ENCODE measurements at places on chromosomes 12 and 14.

DNA sequence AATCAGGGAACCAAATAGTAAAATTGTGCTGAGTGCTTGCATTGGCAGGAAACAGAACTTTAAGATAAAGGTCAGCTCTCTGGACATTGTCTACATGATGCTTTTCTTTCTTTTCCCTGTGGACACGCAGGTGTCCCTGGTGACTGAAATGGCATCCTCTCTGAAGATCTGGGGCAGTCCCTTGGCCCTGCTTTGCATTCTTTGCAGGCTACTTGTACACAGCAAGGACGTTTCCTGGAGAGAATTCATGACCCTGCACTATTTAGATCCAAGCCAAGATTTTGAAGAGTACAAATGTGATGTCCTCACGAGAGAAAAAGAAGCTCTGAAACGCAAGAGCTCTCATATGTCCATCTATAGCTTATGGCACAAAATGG is 11.3 kb upstream of the EDDM3A start:
- no peak for DNase-seq

- DNase-seq = no peak
Measured at GRCh38 chr14:69537900-69538299, 36.8 kb downstream of the CCDC177 start.

- no peak for DNase-seq
Measured at GRCh38 chr12:101780599-101780998, 41.3 kb upstream of the SYCP3 start.

DNA sequence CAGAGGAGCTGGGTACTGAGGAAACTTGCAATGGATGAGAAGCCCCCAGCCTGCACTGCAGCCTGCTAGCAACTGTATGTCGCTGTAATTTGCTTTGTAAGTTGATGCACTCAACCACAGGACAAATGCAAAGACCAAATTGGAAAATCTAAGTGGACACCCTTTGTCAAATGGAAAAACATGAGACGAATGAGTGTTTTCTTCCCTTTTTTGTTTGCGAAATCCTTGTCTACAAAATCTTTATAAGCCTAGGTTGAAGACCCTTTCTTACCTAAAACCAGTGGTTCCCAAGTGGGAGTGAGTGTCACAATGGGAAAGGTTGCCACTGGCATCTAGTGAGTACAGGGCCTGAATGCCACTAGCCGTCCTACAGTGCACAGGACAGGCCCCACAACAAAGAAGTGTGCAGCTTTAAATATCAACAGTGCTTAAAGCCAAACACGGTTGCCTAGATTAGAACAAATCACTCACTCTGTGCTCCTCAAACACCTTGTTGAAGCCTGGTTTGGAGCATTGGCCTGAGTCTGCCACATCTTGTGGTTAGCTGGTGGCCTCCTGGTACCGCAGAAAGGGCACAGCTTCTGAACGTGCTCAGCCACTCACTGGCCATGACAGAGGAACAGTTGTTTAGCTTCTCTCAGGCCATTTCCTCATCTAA is 7.6 kb upstream of the VASH1 start:
- DNase-seq = no peak

DNA sequence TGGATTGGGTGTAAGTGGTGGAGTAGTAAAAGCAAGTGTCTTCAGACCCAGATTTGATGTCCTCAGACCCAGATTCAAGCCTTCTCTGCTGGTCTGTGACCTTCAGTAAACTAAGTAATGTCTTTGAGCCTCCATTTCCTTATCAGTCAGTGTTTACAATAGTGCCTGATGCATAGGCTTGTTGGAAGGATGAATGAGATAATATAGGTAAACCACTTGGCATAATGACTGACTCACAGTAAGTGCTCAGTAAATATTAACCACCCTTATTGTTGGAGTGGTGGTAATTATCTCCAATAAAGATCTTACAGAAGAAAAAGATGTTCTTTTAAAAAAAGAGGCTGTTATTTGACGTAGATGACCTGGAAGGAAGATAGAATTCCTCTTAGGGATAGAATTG is 86.2 kb downstream of the IGF1 start:
- DNase-seq = no peak

GRCh38 chr14:83463500-83464098 is 1929.9 kb upstream of the SEL1L start:
- DNase-seq = peak; percentile 33

DNA sequence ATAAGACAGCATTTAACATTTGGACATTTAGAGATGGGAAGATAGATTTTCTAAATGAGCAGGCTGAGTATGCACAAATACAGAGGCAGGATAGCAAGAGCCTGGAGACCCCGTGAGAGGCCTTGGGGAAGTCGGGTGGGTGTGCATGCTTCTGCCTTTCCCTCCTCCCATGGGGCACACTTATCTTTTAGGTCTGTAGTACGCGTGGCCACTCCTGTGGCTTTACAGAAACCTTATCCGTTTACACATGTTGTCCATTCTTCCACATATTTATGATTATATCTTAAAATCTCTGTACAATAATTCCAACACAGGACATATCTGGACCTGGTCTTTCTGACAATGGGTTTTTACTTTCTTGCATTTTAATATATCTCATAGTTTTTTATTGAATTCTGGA is 33.6 kb downstream of the GYS2 start:
- DNase-seq = no peak

DNA sequence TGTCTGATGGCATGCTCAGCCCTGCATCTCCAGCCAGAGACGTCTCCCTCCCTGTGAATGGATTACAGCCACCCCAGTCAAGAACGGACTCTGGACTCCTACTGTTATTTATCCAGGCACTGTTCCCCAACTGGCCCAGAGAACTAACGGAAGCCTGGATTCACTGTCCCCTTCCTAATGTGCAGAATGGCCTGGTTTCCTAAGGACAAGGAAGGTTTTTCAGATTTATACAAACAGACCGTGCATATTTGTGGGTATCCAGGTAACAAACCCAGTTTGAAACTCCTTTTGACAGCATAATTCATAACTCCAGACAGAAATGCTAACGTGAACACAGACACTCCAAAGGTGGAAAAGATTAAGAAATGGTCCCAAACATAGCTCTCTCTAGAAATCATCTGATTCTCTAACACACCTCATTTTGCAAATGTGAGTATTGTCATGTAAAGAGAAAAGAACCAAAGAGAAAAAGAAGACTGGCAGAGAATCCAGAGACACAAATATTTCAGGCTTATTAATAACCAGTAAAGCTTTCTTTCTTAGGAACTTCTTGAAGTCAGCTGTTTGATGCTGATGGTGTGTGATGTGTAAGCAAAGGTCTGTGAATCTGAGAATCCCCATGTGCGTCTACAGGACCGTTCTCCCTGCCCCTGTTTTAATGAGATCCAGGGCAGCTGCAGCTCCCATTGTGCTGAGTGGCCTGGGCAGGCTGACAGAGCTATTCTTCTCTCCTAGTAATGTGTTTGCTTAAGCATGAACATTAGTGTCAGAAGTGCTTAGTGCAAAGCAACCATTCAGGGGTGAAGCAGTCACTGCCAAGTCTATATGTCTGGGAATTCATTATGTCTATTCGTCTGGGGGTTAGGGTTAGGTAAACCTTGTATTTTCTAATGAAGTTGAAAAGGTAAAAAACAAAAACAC is 86.8 kb upstream of the HIF1A start:
- DNase-seq = no peak

GRCh38 chr14:41925409-41925808 is 318.7 kb downstream of the LRFN5 start:
- no peak for DNase-seq

- no peak for DNase-seq
Measured at GRCh38 chr14:95547272-95547625, 12.4 kb downstream of the GLRX5 start.

GRCh38 chr12:275812-276211 is 13.2 kb upstream of the SLC6A13 start:
- DNase-seq = no peak

GRCh38 chr12:20421421-20421820 is 53.1 kb downstream of the PDE3A start:
- no peak for DNase-seq

DNA sequence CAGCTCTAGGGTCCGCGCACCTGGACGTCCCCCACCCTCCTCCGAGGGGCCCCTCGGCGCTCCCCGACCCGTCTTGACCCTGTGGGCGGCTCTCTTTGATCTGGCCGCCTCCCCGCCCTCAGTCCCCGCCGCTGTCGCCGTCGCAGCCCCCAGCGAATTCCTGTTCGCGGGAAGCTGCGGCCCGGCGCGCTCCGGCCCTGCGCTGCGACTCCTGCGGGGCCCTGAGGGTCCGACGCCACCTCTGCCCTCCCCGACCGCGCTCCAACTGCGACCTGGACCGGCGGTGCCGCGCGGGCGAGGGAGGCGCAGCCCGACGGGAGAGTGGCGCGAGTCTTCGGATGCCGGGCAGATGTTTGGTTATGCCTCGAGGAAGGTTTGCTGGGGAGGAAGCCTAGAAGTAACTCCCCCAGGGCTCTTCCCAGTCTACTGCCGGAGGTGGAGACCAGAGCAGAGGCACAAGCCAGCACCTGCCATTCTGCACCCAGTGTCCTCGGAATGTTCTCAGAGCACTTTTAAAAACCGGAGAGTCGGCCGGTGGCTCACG is 440 bp upstream of the ISM2 start:
- DNase-seq = no peak

DNA sequence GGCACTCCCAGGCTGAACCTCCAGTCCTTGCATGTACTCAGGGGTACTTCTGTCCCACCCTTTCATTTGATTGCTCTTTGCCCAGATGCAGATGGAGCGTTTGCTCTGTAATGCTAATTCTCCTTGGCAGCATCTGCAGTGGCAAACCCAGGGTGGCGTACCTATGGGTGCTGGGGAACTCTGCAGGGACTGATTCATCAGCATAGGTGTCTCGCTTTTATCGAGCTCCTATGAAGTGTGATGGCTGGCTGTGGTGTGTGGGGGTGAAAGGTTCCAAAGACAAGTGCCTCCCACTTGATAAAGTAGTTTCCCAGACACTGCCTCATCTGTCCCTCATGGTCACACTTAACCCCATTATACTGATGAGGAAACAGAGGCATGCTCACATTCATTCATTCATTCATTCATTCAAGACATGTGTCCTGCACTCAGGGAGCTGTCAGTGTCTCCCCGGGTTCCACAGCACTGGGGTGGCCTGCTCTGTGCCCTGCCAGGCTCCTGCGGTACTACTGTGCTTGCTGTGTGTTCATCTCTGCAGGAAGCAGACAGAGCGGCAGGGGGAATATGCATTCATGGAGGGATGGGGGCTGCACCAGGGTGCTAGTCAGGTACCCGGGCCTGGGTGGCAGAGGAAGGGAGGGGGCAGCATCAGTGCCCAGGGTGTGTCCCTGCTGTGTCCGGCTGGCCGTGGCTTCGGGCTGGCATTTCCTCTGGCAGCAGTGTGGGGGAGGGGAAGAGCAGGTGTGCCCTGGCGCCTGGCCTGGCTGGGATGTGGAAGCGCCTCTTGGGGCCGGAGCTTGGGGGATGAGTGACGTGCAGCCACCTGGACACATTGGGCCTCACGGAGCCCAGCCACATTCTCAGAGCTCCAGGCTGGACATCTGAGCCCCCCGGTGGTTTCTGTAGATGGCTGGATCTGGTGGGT is 110.9 kb downstream of the TSPAN9 start:
- DNase-seq = no peak

GRCh38 chr14:70822530-70823185 is 13.3 kb upstream of the MAP3K9 start:
- DNase-seq = no peak

GRCh38 chr12:92362785-92363184 is 217.1 kb upstream of the BTG1 start:
- no peak for DNase-seq

DNA sequence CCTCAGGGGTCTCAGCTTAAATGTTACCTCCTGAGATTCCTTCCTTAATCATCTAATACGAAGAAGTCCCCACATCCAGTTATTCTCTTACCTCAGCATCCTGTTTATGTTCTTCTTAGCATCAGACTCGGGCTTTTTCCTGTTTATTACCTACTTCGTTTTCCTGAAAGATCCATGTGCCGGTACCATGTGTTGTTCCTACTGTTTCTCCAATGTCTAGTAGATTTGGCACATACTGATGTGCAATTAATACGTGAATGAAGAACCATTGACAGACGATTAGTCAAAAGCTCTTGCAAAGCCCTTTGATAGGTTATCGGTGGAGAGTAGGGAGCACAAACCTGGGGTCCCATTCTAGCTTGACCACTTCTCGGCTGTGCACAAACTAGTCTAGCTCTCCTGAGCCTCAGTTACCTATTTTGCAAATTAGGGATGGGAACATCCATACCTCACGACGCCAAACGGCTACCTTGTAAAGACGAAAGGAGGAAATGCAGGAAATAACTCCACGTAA is 735 bp upstream of the MAPKAPK5 start:
- DNase-seq = no peak

DNA sequence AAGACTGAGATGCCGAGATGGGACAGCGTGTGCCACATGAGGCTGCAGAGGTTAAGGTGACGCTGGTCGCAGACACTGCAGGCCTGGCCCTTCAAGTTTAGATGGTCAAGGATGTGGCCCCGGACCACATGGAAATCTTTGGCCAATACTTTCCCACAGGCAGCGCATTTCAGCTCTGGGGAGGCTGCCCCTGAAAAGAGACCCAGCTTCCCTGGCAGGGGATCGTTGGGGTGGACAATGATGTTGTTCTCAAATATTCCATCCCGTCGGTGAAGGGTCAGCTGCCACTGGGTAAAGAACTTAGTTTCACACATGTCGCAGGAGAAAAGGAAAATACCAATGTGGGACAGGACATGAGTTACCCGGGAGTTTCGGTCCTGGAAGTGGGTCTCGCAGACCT is 3.0 kb downstream of the ZBTB39 start:
- no peak for DNase-seq

DNA sequence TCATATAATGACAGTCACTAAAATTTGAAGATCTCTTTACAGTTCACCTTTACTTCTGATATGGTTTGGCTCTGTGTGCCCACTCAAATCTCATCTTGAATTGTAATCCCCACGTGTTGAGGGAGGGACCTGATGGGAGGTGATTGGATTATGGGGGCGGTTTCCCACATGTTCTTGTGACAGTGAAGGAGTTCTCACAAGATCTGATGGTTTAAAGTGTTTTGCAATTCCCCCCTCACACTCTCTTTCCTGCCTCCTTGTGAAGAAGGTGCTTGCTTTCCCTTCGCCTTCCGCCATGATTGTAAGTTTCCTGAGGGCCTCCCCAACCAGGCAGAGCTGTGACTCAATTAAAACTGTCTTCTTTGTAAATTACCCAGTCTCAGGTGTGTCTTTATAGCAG is 27.3 kb upstream of the CD9 start:
- no peak for DNase-seq

DNA sequence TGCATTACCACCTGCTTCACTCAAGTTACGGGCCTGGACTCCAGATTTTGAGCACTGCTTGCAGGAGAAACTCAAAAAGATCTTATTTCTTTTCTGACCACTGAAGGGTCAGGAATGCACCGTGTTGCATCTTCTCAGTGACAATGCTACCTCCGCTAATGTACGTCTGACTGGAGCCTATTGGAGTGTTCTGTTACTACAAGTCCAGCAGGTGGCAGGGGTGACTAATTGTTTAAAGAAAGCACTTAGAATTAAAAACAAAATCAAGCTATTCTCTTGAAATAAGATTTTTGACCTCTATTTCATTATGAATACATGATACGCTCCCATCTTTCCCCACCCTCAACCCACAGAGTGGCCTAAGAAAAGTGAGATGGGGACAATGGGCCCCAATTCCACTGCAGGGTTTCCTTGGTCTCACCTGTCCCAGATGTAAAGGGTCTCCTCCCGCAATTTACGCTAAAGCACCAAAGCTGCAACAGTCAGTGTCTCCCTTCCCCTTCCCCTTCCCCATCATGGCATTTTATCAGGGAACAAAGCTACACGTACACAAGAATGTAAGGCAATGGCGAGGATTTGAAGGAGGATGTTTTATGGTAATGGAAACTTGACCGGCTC is 2.2 kb downstream of the TBPL2 start:
- no peak for DNase-seq

- DNase-seq = no peak
Measured at GRCh38 chr12:121892673-121893561, 4.3 kb downstream of the PSMD9 start.

GRCh38 chr12:47249719-47250357 is 170.1 kb upstream of the AMIGO2 start:
- DNase-seq = no peak
